ENCODE measurements at places on chromosomes 13 and 19.

DNA sequence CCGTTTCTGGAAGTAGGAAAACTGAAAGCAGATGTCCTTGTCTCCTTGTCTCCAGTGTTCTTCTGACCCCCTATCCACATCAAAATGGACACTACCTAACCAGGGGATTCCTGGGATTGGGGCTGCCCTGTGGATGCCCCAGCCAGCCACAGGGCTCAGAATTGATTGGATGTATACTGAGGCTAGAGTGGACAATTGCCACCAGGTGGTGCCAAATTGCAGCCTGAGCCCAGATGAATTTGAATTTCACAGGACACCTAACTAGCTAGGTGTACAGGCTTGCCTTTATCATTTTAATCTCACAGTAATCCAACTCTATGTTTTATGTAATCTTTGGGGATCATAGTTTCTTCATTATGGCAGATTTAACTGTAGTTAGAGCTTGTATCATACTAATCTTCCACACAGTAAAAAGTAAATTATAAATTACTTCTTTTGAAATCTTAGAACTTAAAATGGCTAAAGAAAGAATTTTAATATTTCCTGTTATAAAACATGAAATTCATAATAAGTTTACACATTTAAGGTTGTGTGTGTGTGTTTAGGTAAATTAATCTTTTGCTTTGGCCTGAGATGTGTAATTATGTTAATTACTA is 58.0 kb downstream of the PIBF1 start:
- DNase-seq = peak; percentile 20

DNA sequence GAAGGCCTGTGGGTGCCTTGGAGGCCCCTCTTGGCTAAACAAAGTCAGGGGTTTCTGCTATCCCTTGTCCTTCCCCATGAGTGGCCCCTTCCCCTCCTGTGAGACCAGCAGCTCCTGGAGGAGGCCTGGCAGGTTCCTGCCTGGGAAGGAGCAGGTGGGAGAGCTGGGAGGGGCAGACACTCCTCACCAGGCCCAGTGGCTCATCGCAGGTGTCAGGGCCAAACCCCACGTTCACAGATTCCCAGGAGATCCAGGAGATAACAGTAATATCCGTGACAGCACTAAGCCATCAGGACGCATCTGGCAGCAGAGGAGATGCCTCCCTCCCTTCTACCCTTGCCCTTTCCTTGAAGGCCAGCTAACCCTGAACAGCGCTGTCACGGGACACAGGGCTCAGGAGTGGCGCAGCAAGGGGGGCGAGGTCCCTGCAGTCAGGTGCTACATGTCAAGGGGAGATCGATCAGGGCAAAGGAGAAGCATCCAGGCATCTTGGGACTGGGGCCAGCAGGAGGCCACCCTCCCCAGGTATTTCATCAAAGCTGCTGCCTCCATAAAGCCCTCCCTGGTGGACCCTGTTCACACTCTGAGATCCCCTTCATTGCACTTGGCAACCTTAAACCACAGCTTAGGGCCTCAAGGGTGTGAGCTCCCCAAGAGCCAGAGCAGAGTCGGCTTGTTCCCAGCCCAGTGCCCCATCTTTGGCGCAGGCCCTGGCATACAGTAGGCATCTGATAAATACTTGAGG is 4.8 kb downstream of the CEBPA start:
- no peak for DNase-seq

- no peak for DNase-seq
Measured at GRCh38 chr19:11421371-11422098, 2.4 kb upstream of the RGL3 start.

GRCh38 chr19:13163609-13164342 is 13.6 kb downstream of the IER2 start:
- peak; percentile 68 for DNase-seq

DNA sequence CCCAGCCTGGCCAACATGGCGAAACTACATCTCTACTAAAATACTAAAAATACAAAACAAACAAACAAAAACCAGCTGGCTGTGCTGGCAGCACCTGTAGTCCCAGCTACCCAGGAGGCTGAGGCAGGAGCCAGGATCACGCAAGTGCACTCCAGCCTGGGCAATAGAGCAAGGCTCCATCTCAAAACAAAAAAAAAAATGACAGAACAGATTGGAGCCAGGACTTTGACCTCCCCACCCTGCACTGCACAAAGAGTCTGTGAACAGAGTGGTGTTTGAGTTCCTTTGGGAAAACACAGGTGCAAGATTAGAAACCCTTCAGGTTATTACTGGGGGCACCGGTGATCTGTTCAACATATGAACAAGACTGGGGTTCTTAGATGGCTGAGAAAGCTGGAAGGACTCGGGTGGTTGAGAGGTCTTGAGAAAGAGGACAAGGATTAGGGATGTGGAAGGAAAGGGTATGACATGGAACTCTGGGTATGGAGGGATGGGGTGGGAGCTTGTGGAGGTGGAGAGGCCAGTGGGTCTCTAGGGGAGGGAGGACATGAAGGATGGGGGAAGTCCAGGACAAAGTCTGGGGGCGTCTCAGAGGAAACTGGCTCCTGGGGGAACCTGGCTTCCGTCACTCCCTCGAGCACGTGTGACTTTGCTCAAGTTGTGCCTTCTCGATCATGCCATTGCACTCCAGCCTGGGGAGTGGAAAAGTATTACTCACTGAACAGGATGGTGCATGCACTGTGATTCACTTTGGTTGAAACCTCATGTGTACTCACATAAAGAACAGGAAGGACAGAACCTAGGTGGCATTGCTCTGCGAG is 25.9 kb downstream of the RCN3 start:
- peak; percentile 81 for DNase-seq

DNA sequence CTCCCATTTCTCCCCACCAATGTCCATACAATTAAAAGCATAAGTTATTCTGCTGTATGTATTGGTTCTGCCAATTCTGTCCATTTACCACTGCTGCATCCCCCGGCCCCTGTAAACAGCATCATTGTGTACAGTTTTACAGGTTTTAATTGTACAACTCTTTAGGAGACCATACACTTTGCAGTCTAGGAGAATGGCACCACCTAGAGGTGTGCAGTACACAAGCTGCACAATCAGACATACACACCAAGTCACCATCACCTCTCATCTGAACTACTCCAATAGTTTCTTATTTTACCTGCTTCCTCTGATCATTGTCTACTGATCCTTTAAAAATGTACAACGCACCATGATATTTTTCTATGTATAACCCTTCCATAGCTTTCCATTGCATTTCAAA is 855.9 kb upstream of the KLHL1 start:
- no peak for DNase-seq

DNA sequence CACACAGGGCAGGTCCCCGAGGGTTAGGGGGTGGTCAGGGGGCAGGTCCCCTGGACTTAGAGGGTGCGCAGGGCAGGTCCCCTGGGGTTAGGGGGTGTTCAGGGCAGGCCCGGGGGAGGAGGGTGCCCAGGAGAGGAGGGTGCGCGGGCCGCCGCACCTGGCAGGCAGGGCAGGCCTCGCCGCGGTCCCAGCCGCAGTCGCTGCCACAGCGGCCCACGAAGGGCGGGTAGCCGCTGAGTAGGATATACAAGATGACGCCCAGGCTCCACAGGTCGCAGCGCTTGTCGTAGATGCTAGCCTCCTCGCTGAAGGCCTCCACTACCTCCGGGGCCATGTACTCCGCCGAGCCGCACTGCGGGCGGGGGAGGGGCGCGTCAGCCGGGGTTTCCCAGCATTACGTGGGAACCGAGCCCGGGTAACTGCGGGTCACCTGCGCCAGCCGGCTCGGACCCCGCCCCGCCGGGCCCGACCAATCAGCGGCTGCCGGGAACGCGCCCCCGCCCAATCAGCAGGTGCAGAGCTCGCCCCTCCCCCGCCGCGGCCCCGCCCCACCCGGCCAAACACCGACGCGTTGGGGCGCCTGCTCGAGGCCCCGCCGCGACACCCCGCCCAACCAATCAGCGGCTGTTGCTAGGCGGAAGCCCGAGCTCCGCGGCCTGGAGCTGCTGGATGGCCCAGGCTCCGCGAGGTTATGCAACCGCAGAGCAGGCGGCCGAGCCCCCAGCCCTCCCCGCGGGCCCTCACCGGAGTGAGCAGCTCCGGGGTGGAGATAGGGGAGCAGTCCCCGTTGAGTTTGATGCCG is 9.2 kb downstream of the MKNK2 start:
- no peak for DNase-seq

- no peak for DNase-seq
Measured at GRCh38 chr13:30714629-30715371, 20.5 kb upstream of the ALOX5AP start.

GRCh38 chr13:94322925-94323763 is 156.3 kb downstream of the DCT start:
- no peak for DNase-seq

DNA sequence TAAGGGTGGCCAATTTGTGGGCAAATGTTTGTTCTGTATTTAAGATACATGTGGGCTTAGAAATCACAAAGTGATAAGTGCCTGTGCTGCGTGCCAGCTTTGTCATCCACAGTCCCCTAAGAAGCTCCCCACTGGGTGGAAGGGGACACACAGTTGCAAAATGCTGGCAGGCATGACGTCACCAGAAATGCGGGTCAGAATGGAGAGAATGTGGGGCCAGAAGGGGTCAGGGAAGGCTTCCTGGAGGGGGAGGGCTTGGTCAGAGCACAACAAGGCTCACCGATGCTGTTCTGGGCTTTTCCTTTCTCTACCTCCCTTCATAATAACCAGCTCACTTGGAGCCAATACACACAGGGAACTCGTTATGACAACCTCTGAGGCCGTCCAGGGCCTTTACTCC is 207.3 kb downstream of the URI1 start:
- no peak for DNase-seq

- no peak for DNase-seq
Measured at GRCh38 chr19:28074773-28075172, 1138.2 kb downstream of the UQCRFS1 start.

GRCh38 chr19:46372901-46373490 is 26.1 kb downstream of the PPP5C start:
- no peak for DNase-seq

DNA sequence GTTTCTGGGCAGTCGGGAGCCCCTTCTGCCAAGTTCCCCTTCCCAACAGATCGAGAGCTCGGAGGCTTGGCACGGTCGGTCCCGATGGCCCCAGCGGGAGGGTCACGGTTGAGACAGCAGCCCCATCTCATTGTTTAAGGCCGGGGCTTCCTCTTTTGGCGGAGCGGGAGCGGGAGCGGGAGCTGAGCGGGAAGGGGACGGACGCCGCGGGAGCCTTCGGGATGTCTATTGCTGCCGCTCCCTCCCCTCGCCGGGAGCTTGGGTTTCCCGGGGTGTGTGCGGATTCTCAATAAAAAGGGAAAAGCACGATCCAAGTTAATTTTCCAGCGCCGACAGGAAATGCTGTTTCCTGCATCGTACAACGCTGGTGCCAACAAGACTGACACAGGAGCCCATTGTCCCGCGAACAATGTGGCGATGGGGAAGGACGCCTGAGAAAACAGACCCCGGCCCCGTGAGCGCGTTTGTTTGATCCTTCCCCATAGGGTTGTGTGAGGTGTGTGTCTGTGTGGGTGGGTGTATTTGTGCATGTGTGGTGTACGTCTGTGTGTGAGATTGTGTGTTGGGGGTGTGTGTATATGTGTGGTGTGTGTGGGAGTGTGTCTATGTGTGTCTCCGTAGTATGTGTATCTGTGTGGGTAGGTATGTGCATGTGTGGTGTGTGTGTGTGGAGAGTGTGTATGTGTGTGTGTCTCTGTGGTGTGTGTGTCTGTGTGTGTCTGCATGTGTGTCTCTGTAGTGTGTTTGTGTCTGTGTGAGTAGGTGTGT is 36.3 kb upstream of the FLT1 start:
- no peak for DNase-seq

DNA sequence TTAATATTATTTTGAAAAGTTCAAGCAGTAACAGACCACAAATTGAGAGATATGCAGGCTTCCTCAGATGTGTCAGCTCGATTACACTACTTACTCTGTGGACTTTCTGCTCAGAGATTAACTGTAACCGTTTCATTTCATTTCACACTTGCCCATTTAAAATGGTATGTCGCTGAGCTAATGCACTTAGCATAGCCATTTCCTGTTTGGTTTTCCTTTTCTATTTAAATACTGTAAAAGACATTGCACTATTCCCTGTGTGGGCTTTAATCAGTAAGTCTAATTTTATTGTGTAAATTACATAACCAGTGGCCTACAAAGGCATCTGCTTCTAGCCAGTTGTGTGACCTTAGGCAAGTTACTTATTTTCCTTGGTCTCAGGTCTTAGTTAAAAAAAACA is 237.6 kb downstream of the LACC1 start:
- no peak for DNase-seq

GRCh38 chr19:1715540-1715939 is 37.8 kb upstream of the ONECUT3 start:
- no peak for DNase-seq

DNA sequence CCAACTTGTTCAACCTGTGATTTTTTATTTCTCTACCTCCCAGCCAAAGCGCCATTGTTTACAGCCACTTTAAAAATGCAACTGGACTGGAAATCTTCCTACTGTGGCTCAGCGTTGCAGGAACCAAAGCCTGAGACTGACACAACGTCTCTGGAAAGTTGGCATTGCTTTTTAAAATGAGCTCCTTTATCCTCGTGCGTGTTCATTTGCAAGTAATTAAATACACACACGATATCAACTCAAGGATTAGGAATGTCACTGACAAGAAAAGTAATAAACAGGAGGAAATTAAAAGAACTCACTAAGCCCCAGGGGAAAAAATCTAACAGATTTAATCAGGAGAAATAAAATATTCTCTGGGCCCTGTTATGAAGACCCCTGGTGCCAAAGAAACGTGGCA is 184.6 kb upstream of the IRS2 start:
- no peak for DNase-seq
